ENCODE measurements at places on chromosomes 4 and X.

DNA sequence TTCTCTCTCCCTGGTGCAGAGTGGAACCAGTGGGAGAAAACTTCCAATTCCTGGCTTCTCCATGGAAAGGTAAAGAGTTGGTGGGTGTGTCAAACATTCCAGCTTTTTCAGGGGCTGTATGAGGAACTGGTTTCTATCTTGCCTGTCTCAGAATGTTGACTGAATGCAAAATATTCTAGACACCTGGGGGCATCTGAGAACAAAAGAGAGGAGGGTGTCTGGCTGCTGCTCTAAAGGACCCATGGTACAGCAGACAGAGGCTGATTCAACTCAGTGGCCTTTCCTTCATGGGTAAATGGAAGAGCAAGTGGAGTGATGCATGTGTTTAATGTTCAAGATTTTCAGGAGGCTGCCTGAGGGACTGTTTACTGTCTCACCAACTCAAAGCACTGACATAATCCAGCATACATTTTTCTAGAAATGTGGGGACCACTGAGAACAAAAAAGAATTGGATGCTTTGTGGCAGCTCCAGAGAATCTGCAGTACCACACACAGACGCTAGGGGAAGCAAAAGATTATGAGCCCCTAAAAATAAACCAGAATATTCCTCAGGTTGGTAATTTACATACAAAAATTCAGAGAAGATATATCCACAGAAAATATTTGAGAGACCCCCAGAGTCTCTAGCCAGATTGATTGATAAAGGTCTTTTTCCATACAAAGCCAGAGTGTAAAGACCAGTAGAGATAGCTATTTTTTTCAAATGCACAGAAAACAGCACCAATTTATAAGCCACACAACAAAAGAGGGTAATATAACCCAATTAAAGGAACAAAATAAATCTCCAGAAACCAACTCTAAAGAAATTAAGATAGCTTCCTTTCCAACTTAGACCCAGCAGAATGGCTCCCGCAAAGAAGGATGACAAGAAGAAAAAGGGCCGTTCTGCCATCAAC lies 48.0 kb upstream of the STARD8 start:
- DNase-seq: no peak

- no peak for DNase-seq
These were observed 754.3 kb upstream of the MAGEB2 start for GRCh38 chrX:29461039-29461438.

DNA sequence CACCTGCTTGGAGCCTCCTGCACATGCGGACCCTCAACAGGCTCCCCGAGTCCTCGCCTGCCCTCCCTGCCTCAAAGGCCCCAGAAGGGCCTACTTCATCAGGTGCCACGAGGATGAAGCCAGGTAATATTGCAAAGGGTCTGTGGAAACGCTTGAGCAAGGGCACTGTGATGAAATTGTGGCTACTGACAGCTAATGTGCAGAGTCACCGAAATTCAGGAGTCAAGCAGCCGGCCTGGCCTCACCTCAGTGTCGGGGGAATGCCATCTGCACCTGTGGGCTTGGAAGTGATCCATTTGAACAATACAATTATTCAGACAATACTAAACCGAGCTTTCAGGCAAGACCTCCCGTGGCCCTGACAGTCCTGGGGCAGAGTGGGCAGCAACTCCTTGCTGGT lies 3.1 kb upstream of the FGFR3 start:
- no peak for DNase-seq

DNA sequence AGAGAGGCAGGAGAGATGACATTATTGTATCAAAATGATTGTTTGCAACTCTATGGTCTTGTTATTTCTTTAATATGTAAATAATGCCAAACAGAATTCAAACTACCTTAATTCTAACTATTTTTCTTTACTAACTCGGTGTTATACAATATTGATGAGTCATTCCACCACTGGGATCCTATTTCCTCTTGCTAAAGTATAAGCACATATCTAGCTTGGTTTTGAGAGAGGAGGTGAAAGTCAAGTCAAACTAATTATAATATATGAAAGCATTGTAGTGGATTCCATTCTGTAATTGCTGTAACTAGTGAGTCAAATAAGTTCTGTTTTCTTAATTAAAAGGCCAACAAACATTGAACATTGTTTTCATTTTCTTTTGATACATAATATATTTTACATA lies 837.6 kb downstream of the PDHA2 start:
- no peak for DNase-seq

DNA sequence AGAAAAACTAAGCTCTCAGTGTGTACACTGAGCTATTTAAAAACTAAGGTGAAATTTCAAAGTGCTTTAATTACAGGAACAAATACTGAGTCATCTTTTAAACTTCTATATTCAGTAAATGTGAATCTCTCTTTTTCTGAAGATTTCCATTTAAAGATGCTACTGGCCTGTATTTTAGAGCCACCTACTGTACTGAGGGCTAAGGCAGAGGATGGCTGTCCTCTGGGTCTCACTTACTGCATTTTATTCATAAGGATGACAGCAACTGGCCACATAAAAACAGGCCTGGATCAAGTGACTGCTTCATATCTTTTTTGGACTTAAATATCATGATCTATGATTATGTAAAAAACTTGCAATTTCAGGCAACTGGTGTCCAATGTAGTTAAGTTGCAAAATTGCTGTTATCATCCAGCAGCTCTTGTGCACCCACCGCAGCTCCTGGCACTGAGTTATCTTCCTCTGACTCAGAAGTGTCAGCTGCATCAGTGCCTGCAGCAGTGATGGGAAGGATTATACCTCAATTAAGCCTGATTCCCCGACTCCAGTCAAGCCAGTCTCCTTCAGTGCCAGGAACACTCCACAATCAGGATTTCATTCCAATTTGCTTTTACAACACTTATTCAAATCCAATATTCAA lies 1073.7 kb downstream of the PDHA2 start:
- no peak for DNase-seq

- DNase-seq: no peak
These were observed 314.1 kb downstream of the STK32B start for GRCh38 chr4:5365071-5366008.

DNA sequence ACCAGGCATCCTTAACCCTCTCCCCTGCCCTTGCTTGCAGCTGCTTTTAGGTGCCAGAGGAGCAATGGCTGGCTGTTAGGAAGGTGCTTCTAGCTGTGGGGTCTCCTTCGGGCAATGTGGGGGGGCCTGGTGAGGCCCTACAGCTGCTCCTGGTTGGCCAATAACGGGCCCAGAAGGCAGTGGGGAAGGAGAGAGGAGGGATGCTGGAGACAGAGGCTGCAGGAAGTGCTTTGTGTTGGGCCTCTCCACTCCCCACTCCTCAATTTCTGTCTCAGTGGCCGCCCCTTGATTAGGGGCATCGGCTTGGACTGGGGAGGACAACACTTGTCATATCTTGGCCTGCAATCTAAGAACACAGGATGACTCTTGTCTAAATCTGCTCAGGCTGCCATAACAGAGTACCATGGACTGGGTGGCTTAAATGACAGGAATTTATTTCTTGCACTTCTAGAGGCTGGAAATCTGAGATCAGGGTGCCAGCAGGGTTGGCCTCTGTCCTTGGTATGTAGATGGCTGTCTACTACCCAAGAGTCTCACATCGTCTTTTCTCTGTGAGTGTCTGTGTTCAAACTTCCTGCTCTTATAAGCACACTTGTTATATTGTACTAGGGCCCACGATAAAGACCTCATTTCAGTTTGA lies 374.3 kb downstream of the MID1IP1 start:
- DNase-seq: no peak

GRCh38 chr4:25184056-25184455 lies 23.8 kb upstream of the SEPSECS start:
- DNase-seq: no peak

Data from activated T-helper 1 cell treated with anti-CD3 and anti-CD28 coated beads, Interleukin-2, amount 50 U/mL, for 16 hours (primary cell).